Stimulated activated CD4-positive, alpha-beta T cell treated with anti-CD3 and anti-CD28 coated beads, Interleukin-1b, Interleukin-23, amount 100 ng/mL, for 48 hours (primary cell): ENCODE measurements at places on chromosomes 16 and 17.

- no peak for DNase-seq
Measured at GRCh38 chr16:53948734-53949430, 244.9 kb downstream of the FTO start.

DNA sequence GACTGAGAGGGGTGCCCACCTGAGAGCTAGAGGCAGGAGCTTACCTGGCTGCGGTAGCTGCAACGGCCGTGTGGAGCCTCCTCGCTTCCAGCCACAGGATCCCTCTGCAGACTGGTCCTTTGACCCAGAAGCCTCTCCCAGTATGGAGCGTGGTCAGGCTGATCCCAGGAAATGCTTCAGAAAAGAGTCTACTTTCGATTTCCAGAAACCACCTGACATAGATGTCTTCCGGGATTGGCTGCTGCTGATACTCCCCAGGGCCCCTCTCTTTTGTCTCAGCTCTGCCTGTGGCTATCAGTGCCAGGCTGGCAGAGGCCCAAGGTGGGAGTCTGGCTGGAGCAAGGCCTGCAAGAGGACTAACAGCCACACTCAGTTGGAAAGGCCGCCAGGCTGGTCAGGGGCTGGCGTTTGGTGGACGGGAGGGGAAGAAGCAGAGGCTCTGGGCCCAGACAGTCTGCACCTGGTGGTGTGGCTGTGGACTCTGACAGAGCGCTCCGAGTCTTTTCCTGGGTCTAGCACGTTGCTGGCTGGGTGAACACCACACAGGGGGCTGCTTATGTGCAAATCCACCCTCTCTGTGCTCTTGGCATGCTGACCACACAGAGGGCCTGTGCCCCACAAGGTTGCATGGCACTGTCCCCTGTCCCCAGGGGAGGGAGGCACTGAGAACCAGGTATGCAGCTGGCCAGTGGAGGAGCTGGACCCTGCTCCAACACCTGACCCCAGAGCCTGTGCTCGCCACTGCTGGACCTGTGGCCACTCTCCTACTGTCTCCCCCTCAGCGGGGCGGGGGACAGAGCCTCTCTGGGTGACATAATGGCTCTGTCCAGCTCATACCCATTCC is at the start of gene LGALS3BP:
Gene LGALS3BP, minus strand, starts transcription at position 144 of the 844 bp plus-strand sequence. CDS start 2,732 bp downstream, outside the sequence.
- peak; percentile 31 for DNase-seq

DNA sequence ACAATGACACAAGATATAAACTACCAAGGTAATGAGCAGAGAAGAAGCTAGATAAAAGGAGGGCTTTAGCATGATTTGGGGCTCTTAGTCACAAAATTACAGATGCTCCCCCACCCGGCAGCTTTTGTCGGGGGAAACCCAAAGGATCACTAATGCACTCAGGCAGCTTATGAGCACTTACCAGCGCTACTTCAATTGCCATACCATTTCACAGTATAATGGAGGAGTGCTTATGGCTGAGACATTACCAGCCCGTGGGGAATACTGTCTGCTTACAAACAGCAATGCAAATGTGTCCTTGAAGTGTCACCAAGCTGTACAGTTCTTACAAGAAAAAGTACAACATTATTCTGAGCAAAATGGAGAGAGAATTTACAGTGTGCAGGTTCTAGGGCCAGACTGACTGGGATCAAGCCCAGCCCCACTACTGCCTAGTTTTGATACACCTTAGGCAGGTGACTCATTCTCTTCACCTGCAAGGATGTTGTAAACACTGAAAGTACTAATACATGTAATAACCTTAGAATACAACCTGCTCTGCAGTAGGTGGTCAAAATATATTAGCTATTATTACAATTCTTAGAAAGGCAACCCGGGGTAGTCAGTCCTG is 16.3 kb downstream of the ANKFY1 start:
- DNase-seq = no peak

- DNase-seq = no peak
Measured at GRCh38 chr16:839643-840408, 39.3 kb upstream of the GNG13 start.

- DNase-seq = peak; percentile 25
Measured at GRCh38 chr17:16352667-16353316, 477 bp downstream of the CENPV start.

GRCh38 chr16:24624102-24624501 is 84.7 kb downstream of the RBBP6 start:
- DNase-seq = no peak
